ENCODE measurements at places on chromosomes 6 and 20.

GRCh38 chr6:133644548-133644891 lies 244.4 kb upstream of the TCF21 start:
- DNase-seq = no peak

DNA sequence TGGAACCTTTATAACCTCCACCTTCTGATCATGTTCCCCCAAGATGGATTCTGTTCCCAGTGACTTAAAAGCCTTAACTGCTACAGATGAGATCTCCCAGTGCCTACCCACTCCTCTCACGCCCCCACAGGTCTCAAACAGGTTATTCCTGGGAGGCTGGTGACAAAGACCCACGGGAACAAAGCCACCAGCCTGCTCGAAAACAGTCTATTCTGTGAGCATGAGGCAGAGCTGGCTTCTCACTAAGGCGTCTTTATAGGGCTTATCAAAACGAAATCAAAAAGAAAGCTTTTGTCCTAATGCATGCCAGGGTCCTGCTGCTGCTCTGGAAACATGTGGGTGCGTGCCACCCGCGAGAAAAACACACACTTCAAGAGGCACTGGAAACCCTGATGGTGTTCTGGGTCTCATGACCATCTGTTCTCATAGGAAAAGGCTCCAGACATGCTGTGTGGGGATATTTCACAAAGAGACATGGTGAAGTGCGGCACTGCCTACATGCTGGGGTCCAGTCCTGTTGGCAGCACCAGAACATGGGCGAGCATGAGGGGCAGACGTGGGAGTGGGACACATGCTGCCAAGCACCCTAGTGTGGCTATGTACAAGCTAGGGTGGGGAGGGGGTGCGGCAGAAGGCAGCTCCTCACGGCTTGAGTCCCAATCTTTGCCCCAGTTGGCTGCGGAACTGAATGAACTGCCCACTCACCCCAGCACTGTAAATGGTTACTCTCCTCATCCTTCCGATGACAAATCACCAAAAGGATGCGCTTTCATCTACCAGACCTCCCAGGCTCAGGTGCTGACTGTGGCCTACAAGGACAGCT lies 2.1 kb downstream of the FKBP1A start:
- DNase-seq = no peak

DNA sequence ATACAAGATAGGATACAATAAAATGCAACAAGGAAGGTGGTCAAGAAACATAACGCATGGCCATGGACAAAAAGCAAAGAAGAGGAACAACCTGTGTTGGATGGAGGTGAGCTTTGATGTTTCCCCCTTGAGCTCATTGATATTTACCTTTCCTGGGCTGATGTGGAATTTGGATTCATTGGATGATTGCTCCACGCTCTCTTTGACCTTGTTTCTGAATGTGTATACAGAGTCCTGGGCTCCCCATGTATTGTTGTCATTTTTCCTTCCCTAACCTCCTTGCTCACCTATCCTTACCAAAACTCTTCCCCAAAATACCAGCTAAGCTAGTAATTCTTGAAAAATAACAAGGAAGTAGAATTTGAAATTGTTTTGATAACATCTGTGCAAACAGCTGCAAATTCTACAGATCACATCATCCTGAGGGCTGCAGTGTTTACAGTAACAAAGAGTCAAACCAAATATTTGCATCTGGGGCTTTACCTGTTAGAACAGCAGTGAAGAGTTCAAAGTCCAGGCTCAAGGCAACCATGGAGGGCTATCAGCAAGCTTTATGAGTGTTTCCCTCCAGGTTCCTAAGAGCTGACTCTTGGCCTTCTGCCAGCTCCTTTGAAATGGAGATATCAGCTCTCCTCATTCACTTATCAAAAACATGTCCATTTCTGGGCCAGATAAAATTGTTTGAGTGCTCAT lies 214.3 kb upstream of the MARCKS start:
- no peak for DNase-seq

DNA sequence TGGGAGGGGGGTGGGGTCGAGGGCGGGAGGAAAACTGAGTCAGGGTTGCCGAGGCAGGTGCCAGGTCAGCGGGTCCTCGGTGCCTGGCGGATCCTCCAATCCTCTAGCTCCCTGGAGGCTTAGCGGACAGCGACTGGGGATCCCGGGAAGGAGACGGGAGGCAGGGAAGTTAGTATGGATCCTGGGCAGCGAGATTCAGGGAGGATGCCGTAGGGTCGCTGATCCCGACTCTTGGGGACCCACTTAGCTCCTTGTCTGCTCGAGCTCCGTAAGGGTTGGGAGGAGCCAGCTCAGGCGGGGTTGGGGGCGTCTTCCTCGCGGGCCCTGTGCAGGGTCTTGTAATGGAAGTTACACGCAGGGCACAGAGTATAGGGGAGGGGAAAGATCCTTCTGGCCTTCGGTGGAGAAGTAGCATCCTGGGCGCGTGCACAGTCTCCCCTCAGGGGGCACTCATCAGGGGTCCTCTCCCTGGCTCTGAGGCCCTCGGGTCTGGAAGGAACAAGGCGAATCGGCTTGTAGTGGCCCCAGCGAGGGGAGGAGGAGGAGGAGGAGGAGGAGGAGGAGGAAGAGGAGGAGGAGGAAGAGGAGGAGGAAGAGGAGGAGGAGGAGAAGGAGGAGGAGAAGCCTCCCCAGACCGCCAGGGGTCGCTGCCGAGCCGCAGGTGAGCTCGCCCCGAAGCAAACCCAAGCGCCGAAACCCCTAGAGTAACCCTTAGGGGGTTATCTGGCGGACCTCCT lies 6.4 kb upstream of the SLC12A5 start:
- DNase-seq = peak; percentile 70

DNA sequence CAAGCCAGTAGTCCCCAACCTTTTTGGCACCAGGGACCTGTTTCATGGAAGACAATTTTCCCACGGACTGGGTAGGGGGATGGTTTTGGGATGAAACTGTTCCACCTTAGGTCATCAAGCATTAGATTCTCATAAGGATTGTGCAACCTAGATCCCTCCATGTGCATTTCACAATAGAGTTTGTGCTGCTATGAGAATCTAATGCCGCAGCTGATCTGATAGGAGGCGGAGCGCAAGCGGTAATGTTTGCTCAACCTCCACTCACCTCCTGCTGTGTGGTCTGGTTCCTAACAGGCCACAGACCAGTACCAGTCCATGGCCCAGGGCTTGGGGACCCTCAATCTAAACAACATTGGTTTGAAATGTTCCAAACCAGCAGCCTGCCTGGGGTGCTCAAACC lies 137.0 kb upstream of the STXBP5 start:
- DNase-seq = no peak

GRCh38 chr6:56055081-56055704 lies 179.8 kb upstream of the BMP5 start:
- DNase-seq = no peak

GRCh38 chr6:144262470-144263369 lies 22.4 kb upstream of the UTRN start:
- DNase-seq = no peak

GRCh38 chr6:33082702-33083101 lies 6.9 kb downstream of the HLA-DPB1 start:
- no peak for DNase-seq

- DNase-seq = peak; percentile 49
Measured at GRCh38 chr6:41505122-41506049, 40.8 kb upstream of the FOXP4 start.

- no peak for DNase-seq
Measured at GRCh38 chr6:52055451-52055850, 32.0 kb downstream of the PKHD1 start.

DNA sequence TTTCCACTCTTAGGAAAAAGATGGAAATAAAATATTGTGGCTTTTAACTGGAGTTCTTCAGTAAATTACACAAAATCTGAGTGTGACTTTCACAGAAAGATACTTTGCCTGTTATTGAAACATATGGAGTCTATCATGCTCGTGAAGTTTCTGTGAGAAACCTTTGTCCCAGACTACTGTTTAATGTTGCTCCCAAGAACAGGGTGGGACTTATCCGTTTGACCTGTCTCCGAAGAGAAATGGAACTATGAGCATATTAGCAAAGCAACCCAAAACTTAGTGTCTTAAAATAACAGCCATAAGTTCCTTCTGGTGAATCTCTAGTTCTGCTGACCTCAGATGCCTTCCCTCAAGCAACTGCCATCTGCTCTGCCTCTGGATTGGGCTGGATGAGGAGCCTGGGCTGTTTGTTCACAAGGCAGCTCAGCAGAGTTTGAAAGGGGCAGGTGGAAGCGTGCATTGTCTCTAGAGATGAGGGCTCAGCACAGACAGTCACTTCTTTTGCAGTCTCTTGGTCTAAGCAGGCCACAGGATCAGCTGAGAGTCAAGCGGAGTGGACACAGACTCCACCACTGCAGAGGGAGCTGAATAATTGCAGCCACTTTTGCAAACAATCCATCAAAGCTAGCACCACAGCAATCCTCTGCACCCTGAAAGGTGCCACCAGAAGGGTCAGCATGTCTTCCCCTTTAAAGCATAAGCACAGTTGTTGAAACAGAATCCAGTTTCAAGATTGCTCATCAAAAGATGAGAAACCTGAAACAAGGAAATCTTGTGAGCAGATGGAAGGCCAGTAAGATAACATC lies 52.8 kb downstream of the MYB start:
- DNase-seq = no peak

- no peak for DNase-seq
Measured at GRCh38 chr6:90266905-90267621, 29.6 kb downstream of the BACH2 start.

- DNase-seq = no peak
Measured at GRCh38 chr6:81401970-81402690, 350.4 kb downstream of the TENT5A start.

Measured in CD4-positive, alpha-beta T cell treated with Interferon gamma for 1 hour (primary cell).